ENCODE measurements at places on chromosomes 5 and 9.
A peak's percentile ranks its signal among the peaks of the same experiment; 100 is the strongest.

GRCh38 chr5:168214071-168214470 lies 77.4 kb upstream of the WWC1 start:
- DNase-seq: no peak

- DNase-seq: peak; percentile 45
Measured at GRCh38 chr9:121895818-121896544, 197.1 kb downstream of the TTLL11 start.

- DNase-seq: no peak
Measured at GRCh38 chr9:136865768-136866103, 372 bp downstream of the EDF1 start.

GRCh38 chr9:77019236-77019925 lies at the start of gene FOXB2:
Gene FOXB2 (plus strand): TSS chr9:77019655. CDS start chr9:77019655, 0 bp downstream.
- DNase-seq: no peak

- DNase-seq: no peak
Measured at GRCh38 chr5:74261866-74262265, 378.7 kb downstream of the ENC1 start.

GRCh38 chr5:180090769-180091546 lies 19.4 kb upstream of the RNF130 start:
- peak; percentile 43 for DNase-seq

- no peak for DNase-seq
Measured at GRCh38 chr9:3125602-3126405, 281.9 kb upstream of the PUM3 start.

GRCh38 chr9:92770360-92770995 lies 5.8 kb upstream of the BICD2 start:
- DNase-seq: peak; percentile 21

DNA sequence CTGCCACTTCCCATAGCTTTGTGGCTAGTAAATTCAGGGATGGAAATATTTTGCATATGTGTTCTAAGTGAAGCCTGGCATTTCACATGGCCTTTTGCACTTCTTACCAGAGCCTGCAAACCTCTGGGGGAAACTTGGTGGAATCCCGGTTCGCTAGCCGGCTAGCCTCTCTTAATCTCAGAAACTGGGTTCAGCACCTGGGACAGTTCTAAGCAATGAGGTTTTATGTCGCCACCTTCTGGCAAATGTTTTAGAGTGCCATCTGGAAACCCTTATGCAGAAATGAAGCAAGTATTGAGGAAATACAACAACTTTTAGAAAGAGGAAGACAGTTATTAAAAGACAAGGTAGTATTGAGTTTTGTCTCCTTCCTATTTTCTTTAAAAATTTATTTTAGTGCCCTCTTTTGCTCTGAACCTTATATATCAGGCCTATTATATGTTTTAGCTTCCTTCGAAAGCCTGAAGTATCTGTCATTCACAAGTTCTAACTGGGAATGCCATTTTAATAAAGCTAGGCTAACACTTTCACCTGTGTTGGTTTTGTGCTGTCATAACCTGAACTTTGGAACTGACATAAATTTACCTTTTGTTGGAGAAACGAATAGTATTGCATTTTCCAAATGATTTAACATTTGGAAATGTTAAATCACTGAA lies 963 bp upstream of the HTR1A start:
- DNase-seq: peak; percentile 68

DNA sequence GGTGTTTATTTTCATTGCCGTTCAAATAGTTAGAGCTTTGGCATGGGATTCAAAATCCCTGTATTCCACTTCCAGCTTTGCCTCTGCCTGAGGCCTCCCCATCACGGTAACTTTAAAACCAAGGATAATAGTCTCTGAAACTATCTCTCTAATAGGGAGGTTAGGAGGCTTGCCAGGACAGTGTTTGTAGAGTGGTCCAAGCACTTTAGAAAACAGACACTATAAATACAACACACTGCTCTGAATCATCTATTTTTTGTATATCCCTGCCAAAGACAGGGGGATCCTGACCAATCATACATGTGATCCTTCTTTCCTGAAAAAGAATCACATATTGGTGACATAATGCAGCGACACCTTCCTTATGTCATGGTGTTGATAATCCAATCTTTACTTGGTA lies 326.8 kb downstream of the BNC2 start:
- no peak for DNase-seq

DNA sequence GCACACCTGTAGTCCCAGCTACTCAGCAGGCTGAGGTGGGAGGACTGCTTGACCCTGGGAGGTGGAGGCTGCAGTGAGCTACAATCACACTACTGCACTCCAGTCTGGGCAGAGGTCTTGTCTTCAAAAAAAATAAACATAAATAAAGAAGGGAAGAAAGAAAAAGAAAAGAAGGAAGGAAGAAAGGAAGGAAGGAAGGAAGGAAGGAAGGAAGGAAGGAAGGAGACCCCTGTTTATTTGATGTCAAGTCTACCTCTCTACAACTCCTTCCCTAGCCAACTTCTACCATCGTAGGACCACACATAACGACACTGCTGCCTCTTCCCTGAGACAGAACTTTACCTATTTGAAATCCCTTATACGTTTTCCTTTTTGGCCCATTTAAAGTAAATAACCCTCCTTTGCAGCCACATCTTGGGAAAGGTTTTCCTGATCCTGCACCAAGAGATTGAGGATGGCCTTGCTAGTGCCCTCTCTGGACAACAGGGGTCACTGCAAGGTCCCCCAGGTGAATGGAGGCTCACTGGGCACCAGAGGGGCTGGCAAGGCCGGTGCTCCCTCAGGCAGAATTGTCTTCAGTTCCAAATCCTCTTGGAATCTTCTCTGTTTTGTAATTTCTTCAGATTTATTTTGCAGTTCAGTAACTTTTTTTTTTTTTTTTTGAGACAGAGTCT lies 10.5 kb downstream of the RPS14 start:
- peak; percentile 35 for DNase-seq

GRCh38 chr5:175718401-175719108 lies 60.7 kb downstream of the HRH2 start:
- DNase-seq: peak; percentile 27

DNA sequence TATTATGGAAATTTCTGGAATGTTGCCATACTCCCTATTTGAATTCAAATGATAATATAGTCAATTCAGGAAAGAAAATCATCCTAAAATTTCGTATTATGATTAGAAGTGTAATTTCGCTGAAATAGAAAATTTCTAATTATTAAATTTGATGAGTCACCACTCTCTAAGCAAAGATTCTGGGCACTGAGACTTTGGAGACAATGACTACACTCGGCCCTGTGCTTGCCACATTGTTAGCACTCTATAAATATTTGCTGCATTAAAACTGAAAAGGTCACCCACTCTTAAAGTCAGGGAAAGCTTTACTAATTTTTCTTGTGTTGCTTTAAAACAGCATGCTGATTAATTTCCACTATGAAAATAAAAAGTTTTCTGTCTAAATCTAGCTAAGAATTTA lies 240.3 kb downstream of the TLE4 start:
- DNase-seq: peak; percentile 18

DNA sequence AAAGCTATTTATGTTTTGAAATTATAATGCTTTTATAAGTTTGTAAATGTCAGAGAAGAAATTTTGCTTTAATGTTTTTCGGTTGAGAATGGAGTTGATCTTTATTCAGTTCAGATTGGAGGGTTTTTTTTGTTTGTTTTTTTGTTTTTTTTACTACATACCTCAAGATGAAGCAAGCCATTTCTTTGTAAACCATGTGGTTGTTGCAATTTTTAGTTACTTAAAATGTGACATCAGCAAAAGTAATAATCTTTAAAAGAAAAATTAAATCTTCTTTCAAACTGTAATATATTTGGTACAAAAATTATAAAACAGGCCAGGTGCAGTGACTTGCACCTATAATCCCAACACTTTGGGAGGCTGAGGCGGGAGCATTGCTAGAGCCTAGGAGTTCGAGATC lies 102.6 kb downstream of the CDC42SE2 start:
- no peak for DNase-seq

GRCh38 chr5:94345257-94345656 lies 273.1 kb downstream of the KIAA0825 start:
- DNase-seq: no peak

GRCh38 chr9:119697996-119698395 lies 328.8 kb upstream of the BRINP1 start:
- DNase-seq: no peak

DNA sequence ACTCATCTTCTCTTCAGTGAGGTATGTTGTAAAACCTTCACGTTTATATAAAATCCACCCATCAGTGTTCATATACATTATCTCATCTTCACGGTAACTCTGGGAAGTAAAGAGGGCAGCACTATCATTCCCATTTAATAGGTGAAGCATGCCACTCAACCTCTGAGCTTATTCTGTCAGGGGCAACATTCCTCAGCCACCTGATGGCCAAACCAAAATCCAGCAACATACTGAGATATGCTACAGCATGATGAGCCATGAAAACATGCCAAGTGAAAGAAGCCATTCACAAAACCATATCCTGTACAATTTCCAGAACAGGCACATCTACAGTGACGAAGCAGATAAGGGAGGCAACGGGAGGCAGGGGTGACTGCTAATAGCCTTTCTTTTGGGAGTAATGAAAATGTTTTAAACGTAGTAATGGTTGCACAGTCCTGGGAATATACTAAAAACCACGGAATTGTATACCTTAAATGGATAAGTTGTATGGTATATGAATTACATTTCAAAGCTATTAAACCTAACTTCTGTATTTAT lies 167.4 kb downstream of the TSSK1B start:
- no peak for DNase-seq

- DNase-seq: no peak
Measured at GRCh38 chr5:42500003-42500599, 76.9 kb downstream of the GHR start.

- no peak for DNase-seq
Measured at GRCh38 chr5:154236-154635, 37.1 kb upstream of the LRRC14B start.

GRCh38 chr5:159163027-159163700 lies 46.2 kb downstream of the RNF145 start:
- DNase-seq: peak; percentile 60

DNA sequence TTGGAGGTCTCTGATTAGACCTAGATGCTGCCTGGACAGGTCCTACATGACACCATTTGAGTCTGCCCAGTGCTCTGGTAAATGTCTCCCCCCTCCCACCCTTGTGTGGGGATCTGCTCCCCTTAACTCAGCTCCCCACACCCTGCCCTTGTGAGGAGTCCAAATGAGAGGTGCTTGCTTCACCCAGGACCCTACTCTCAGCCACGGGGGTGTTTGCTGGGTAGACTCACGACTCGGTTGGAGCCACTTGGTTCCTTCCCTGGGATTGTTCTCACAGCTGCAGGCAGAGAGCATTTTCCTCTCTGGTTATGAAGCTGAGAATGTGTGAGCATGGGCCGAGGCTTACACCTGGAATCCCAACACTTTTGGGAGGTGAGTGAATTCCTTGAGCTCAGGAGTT lies 204.7 kb downstream of the CDK5RAP2 start:
- DNase-seq: no peak

DNA sequence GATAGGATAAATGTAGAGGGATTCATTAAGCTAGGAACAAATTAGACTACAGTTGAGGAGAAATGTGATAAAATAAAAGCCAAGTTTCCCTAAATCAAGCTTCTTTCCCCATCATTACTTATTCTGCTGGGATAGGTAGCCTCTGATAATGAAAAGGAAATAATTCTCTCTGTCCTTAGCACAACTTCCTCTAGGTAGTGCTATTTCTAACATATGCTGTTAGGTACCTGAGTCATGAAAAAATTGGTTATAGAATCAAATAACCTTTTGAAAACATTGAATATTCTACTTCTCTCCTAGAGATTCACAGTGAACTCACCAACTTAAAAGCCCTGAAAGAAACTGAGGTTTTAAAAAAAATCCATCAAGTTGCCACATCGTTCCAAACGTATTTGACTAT lies 1793.1 kb downstream of the EFNA5 start:
- no peak for DNase-seq

GRCh38 chr5:138654281-138654867 lies 79.2 kb upstream of the HSPA9 start:
- DNase-seq: peak; percentile 63

- DNase-seq: peak; percentile 51
Measured at GRCh38 chr9:76044266-76044819, 153.9 kb downstream of the PCSK5 start.

GRCh38 chr5:53645078-53645477 lies 84.6 kb downstream of the NDUFS4 start:
- DNase-seq: no peak

DNA sequence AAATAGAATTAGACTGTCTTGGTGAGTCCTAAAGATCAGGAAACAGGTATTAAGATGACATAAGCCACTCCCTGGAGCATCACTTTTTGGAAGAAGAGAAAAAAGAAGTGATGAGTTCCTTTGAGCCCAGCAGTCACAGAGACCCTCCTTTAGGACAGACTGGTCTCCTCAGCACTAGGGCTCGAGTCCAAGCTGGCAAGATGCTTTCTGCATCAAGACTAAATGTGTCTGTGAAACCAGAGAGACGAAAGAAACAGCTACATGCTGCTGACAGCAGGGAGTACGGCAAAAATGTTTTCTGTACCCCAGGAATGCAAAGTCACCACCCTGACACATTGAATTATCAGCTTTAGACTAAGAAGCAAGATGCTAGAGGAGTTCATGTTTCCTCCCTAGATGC lies 184.5 kb downstream of the CRB2 start:
- DNase-seq: no peak

DNA sequence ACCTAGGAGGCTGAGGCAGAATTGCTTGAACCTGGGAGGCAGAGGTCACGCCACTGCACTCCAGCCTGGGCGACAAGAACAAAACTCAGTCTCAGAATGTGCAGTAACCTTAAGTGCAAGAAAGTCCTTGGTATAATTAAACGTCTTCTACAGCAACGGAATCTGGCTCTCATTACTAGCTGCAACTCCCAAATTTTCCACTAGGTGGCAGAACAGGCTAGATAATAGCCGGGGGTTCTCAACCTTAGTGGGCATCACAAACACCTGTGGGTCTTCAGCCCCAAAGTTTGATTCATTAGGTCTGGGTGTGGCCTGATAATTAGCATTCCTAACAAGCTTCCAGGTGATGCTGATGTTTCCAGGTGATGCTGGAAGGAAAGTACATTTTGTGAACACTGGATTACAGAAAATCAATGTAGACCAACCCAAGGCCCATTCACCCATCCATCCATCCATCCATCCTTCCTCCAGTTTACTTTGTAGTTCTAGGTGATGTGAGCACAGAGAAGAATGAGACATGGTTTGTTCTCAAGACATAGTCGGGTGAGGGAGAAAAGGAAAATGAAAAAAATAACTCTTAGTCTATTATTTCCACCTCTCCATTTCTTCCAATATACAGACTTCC lies 37.3 kb downstream of the FBXW2 start:
- DNase-seq: peak; percentile 44

GRCh38 chr9:114131808-114132549 lies 23.4 kb upstream of the COL27A1 start:
- DNase-seq: no peak

DNA sequence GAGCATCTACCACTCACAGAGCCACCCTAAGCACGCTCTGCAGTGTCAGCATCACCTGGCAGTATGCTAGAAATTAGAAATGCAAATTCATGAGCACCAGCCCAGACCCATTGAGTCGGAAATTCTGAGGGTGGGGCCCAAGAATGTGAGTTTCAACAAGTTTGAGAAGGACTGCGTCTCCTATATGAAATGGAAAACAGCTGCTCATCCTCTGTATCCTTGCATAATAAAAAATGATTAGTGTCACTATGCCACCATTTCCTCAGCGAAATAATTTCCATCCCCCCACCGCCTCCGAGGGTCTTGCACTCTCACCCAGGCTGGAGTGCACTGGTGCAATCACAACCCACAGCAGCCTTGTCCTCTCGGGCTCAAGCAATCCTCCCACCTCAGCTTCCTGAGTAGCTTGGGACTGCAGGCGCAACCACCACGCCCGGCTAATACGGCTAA lies 1.3 kb upstream of the IQGAP2 start:
- no peak for DNase-seq

GRCh38 chr5:175820230-175820629 lies 51.1 kb upstream of the CPLX2 start:
- DNase-seq: no peak

- no peak for DNase-seq
Measured at GRCh38 chr9:87236546-87236945, 261.1 kb upstream of the DAPK1 start.

Measured in fibroblast of skin of back (primary cell).